ENCODE measurements at places on chromosomes 11 and 22. TPM values are rescaled to one million over a fixed set of nuclear protein-coding genes. Genes with fewer than 3 reads are reported as not detected.

TMPRSS5 gene
- polyA plus RNA-seq, result 0.15 TPM

GRCh38 chr11:68996376-68997123 lies 15.8 kb upstream of the MRGPRD start:
- DNase-seq, result no peak

GRCh38 chr22:39296981-39297489 lies 22.4 kb downstream of the RPL3 start:
- DNase-seq, result no peak

CTTN gene
- 100 TPM for polyA plus RNA-seq

DNA sequence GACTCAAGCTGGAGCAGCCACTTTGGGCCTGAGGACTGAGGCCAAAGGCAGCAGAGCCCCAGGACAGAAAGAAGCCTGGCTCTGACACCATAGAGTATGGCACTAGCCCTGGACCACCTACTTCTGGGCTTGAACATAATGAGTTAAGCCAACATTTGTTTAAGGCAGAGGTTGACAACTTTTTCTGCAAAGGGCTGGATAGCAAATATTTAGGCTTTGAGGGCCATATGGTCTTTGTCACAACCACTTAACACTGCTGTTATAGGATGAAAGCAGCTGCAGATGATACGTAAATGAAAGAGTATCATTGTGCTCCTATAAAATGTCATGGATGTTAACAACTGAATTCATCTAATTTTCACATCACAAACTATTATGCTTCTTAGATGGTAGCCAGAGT lies 16.6 kb downstream of the OSBP start:
- no peak for DNase-seq

SLC22A8 gene
- polyA plus RNA-seq, result not detected

- DNase-seq, result no peak
Observed at GRCh38 chr11:73129198-73129597, 12.9 kb downstream of the FCHSD2 start.

DNA sequence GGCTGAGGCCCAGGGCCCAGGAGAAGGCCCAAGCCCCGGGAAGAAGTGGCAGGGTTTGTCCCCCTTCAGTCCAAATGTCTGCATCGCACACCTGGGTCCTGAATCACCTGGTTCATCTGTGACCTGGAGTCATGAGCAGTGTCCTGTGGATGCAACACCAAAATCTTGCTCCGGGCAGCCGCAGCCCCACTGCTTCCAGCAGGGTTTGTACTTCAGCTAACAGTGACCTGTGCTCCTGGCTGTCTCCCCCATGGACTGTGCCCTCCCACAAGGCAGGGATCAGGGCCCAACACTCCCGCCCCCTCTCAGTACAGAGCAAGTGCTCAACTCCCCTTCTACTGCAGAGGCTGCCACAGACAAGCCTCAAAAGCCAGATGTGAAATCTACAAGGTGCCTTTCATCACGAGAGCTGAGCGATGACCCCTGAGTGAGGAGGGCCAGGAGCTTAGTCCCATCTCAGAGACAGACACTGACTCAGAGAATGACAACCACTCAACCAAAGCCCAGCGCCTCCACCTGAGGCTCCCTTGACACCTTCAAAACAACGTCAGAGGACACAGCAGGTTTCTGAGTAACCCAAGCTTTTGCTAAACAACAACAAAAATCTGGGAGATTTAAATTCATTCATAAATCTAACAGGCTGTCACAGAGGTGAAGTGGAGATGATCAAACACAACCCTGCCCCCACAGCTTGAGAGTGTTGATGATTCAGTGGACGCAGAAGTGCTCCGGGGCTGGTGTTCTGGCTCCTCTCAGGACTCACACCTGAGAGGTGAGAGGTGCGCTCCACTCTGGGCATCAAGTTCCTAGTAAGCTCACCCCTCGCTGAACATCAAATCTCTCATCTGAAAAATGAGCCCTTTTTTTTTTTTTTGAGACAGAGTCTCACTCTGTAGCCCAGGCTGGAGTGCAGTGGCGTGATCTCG lies 3.4 kb downstream of the KIAA0930 start:
- DNase-seq, result peak; percentile 11

DNA sequence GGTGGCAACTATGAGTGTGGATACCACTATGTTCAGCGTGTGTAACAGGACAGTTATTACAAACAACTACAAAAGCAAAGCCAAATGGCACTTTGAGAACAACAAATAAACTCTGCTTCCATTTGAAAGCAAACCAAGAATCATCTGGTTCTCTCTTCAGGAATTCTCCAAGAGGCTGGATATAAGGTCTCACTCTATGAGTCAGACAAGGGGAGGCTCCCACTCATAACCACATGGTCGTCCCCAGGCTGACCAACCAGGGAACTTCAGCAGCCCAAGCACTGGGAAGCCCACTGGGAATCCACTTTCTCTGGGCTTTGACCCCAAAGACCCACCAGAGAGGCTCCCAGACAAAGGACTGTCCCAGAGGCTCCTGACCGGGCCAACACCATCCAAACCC lies 35.3 kb downstream of the DGCR2 start:
- DNase-seq, result no peak
